Skin of body (tissue), 3 donors: ENCODE measurements at places on chromosomes 3 and 15.

GRCh38 chr3:43964640-43965039 is 273.9 kb downstream of the ABHD5 start:
- no peak for DNase-seq

DNA sequence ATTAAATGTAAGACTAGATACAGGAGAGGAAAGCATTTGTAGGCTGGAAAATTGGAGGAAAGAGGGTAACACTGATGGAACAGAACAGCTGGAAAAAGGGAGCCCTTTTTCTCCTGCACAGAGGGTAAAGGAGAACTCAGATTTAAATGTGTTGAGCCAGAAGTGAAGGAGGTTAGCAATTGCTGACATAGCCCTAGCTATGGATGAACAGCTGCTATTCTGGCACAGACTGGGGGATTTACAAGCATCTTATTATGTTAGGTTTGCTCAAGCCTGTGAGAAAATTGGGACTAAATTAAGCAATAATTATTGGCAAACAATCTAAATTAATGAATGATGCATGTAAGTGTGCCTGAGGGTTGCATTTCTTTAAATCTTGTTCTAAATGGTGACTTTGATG is 40.6 kb upstream of the PRR20G start:
- DNase-seq = no peak

GRCh38 chr3:66140743-66141372 is 79.9 kb upstream of the SLC25A26 start:
- DNase-seq = no peak

- peak; percentile 33 for DNase-seq
Measured at GRCh38 chr3:17090280-17090983, 205.7 kb downstream of the PLCL2 start.

DNA sequence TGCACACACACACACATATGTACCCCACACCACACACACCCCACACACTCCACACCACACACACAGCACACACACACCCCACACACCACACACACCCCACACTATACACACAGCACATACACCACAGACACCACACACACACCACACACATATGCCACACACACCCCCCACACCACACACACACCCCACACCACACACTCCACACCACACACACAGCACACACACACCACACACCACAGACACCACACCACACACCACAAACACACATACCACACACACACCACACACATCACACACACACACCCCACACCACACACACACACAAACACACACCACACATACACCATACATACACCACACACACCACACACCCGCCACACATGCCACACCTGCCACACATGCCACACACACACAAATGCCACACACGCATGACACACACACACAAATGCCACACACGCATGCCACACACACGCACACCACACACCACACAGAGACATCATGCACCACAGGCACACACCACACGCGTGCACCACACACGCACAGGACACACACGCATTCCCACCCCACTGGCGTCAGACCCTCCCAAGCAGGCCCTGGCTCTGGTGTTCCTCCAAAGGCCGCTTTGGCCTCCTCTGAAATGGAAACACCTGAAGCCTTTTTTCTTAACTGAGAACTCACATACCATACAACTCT is 15.7 kb downstream of the CHST13 start:
- DNase-seq = no peak

GRCh38 chr15:89015412-89016097 is 72.7 kb upstream of the ABHD2 start:
- DNase-seq = no peak

DNA sequence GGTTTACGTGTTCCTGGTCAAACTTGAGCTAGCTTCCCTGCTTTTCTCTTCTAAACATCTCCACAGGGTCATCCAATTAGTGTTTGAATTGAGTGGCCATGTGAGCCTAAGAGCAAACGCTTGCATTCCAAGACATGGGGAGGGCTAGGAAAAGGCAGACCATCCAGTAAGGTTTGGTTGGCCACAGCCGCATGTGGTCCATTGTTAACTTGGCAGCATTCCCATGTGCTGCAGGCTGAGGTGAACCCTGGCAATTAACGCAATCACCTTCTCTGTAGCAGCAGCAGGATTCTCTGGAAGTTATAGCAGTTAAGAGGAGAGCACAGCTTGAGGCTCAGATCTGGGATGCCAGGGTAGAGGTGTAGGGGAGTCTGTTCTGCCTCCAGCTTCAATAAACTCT is 502.2 kb upstream of the LMCD1 start:
- DNase-seq = no peak
